NCI-H510A (cell line): ENCODE measurements at places on chromosomes 11 and 22.

DNA sequence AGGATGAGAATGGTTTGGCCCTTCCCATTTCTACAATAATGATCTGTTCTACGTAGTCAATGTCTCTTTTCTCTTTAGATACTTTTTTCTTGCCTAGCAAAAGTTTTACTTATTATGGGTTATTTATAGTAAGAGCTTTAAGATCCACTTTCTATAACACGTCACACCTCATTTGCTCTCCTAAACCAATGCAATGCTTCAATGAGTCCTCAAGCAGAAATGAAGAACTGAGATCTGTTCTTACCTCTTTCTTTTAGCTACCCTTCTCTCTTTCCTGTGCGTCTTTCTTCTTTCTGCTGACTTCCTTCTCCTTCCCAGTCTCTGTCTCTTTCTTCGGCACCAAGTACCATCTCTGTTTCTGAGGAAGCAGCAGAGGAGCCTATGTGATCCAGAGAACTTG, 61.8 kb downstream of the SNX19 start:
- no peak for DNase-seq

- no peak for DNase-seq
These were observed 220.6 kb downstream of the TMEM135 start for GRCh38 chr11:87258171-87258833.

DNA sequence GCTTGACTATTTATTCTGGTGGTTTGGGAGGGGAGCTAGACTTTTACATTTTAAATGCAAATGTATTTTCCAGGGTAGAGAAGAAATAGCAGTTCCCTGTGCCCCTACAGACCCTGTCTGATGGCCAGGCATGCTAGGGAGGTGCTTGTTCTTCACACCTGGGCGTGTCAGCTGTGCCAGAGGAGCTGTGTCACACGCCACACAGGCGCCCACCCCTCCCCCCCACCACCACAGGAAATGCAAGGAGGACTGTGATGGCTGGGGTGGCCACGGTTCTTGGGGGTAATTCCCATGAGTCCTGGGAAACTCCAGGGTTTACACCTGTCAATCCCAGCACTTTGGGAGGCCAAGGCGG, 82.2 kb downstream of the FLI1 start:
- no peak for DNase-seq

- no peak for DNase-seq
These were observed 48.0 kb downstream of the NARS2 start for GRCh38 chr11:78526497-78527146.

- DNase-seq, result no peak
These were observed 2.8 kb downstream of the HPX start for GRCh38 chr11:6437993-6438392.

- DNase-seq, result no peak
These were observed 6.3 kb upstream of the SYCE3 start for GRCh38 chr22:50569041-50569459.

- no peak for DNase-seq
These were observed 1.3 kb downstream of the FAM181B start for GRCh38 chr11:82732348-82732733.

- no peak for DNase-seq
These were observed 24.1 kb downstream of the GRAMD1B start for GRCh38 chr11:123454060-123454651.

DNA sequence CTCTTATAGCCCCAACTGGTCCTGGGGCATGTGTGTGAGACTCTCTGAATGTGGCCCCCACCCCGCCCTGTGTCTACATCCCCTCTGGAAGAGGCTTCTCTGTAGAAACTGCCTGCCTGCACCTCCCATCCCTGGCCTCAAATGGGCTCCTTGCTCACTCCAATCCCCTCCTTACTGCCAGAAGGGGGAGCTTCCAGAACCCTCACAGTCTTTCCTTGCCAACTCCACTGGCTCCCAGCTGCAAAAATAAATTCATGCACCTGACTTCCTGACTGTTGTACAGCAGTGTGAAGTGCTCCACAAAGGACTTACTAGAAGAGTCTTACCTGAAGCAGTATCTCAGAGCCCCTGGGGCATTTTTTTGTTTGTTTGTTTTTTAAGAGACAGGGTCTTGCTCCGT, 15.2 kb upstream of the SERPIND1 start:
- no peak for DNase-seq

GRCh38 chr11:1928470-1928890, 9.0 kb downstream of the TNNT3 start:
- DNase-seq, result no peak

- no peak for DNase-seq
These were observed 120.8 kb downstream of the KCNQ1 start for GRCh38 chr11:2565447-2566222.

DNA sequence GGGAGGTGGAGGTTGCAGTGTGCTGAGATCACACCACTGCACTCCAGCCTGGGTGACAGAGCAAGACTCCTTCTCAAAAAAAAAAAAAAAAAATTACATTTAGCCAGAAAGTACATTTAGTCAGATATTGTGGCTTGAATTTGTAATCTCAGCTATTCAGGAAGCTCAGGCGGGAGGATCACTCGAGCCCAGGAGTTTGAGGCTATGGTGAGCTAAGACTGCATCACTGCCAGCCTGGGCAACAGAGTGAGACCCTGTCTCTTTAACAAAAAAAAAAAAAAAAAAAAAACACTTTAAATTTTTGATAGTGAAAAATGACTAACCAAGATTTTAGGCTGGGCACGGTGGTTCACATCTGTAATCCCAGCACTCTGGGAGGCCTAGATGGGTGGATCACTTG, 27.3 kb downstream of the MRTFA start:
- no peak for DNase-seq

DNA sequence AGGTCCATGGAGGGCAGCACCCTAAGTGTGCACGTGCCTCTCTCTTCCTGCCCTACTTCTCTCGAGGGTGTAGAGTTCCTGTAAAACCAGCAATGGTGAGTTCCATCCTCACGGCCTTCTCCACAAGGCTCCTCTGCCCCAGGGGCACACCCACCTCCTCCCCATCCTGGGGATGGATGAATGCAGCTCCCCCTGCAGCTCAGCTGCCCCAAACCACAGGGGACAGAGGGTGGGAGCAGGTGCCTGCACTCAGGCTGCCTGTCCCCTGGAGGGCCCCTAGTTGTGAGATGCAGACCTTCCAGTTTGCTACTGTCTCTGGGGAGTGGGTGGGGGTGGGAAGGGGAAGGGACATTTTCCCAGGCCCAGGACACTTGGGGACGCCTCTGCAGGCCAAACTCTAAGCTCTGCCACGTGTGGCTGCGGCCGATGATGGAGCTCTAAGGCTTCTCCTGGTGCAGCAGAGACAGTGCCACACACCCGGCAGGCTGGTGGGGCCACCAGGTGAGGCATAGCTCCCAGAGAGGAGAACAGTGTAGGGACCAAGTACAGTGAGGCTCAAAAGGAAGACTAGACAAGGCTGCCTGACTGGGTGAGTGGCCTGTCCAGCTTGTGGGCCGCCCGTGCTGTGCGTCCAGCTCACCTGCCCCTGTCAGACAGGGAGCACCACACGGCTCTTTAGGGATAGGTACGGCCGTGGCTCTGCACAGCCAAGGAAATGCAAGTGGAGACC, 540.9 kb downstream of the TBC1D22A start:
- no peak for DNase-seq

DNA sequence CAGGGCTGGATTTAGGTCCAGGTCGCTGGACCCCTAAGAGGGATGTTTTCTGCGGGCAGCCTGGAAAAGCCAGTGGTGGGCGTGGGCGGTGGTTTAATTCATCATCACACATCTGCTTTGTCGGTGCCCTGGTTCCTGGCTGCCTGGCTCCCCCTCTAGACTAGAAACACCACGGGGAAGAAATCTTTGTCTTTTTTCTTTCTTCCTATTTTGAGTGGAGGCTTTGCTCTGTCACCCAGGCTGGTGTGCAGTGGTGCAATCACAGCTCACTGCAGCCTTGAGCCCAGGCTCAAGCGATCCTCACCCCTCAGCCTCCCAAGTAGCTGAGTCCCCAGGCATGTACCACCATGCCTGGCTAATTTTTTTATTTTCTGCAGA, 86.6 kb upstream of the LINC01488 start:
- no peak for DNase-seq

DNA sequence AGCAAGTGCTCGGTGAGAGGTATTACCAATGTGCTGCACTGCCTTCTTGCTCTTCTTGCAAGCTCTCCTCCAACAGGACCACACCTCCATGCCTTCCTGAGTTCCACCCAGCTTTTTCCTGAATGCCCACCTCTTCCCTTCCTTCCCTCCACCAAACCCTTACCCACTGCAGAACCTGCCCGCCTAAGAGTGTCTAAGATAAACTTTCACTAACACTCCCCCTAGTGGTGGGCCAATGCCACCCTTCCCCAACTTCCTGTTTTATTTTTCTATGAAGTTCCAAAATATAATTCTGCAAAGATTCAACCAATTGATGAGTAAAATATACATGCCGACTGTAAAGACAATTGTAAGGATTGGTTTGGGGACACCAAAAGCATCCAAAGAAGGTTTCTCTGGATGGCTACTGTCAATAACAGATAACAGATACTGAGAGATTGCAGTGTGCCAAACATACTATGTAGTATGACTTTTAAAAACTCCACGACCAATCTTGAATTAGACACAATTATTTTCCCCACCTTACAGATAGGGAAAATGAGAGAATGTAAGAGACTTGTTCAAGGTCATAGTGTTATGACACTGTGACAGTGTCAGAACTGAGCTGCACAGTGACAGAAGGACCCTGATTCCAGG, 38.6 kb upstream of the BMAL1 start:
- no peak for DNase-seq

GRCh38 chr11:27611390-27611789, 88.9 kb downstream of the BDNF start:
- DNase-seq, result no peak

GRCh38 chr11:15258433-15259165, 143.9 kb downstream of the INSC start:
- no peak for DNase-seq

GRCh38 chr11:61632096-61632495, 48.1 kb upstream of the DAGLA start:
- no peak for DNase-seq

- no peak for DNase-seq
These were observed 51.5 kb downstream of the PIK3C2A start for GRCh38 chr11:17156283-17156682.

GRCh38 chr11:528166-528814, 7.1 kb downstream of the HRAS start:
- no peak for DNase-seq

- no peak for DNase-seq
These were observed 8.6 kb upstream of the KCTD14 start for GRCh38 chr11:78031629-78032028.

DNA sequence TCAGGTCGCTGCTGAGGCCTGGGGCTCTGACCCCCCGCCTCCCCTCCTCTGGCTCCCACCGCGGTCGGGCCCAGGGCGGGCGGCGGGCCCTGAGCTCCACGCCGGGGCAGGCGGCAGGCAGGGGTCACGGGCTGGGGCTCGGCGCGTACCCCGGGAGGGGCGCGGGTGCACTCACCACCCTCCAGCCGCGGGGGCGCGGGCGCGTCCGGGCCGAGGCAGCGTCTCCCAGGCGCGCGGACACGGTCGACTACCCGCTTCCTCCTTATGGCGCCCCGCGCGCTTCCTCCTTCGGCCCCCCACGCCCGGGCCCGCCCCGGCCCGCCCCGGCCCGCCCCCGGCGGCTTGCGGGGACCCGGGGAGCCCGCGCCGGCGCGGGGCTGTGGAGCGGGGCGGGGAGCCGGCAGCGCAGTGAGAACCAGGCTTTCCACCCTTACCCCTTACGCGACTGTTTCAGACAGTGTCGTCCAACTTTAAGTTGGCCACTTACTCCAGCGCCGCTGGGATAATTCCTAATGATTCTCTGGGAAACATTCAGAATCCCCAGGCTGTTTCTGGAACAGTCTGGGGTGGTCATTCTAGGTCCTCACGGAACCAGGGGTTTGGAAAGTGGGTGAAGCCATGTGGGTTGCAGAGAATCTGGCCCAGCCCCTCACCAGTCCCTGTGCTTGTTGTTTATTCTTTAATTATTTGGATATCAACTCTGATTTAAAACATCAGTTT, at the start of gene BID:
BID (minus strand) TSS at position 264 of the 720 bp plus-strand sequence. CDS start 24,353 bp downstream, outside the sequence.
- DNase-seq, result no peak

DNA sequence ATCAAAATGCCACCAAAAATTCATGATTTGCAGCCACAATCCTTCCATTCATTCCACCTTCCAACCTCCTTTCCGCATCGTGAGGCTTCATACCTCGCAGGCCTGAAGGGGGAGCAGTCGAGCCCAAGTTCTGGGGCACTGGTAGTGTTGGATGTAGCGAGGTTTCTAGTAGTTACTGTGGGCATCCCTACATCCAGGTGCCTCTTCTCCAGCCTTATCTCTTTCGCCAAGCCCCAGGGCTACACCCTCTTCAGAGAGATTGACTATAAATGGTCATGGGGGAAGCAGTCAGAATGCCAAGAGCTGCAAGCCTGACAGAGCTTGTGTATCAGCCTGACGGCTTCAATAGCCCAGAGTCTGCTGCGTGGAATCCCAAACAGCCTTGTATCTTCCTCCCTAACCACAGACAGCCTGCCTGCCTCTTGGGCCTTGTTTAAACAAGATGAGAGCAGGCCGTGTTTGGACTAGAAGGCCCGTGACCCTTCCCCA, 28.9 kb downstream of the CLMP start:
- no peak for DNase-seq

GRCh38 chr11:13429836-13430235, 33.2 kb downstream of the BTBD10 start:
- DNase-seq, result no peak

DNA sequence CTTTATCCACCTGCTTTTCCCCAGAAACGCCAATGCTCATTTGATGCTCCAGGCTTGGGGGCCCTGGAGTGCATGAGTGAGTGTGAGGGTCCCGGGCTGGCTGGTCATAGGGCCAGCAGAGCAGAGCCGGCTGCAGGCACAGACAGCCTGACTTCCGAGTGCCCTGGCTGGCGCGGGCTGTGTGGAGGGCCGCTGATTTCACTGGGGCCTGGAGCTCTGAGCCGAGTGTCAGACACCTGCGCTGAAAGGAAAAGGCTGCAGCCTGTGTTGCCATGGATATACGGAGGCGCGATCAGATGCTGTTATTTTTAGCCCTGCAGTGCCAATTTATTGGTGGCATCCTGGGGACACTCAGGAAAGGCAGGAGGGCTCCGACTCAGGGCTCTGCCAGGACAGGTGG, 87.6 kb downstream of the ST3GAL4 start:
- peak; percentile 24 for DNase-seq

- DNase-seq, result no peak
These were observed at the start of gene SLC22A24 for GRCh38 chr11:63144121-63144520. TSS of gene SLC22A24 (minus strand) at chr11:63144221. CDS start at chr11:63143779, 442 bp downstream.

DNA sequence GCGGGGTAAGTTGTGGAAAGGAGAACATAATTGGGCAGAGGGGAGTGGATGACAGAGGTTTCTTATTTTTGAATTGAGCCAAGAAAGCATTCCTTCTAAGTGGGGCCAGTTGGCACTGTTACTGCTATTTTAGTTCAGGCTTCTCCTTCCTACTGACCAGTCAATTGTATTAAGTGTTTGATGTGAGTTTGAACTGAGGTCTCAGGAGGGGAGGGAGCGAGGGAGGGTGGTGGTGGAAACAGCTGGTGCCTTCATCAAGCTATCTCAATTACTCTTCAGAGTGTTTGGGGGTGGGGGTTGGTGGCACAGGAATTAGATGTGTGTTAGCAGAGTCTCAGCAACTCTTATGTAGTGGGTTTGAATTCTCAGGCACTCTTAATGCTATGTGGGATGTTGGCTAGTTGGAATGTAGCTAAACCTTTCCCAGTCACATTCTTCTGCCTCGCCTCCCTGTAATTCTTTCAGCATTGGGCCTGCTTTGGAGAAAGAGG, 14.5 kb downstream of the CTNND1 start:
- no peak for DNase-seq
